Activated CD4-positive, CD25-positive, alpha-beta regulatory T cell treated with anti-CD3 and anti-CD28 coated beads, Interleukin-2, amount 50 U/mL, for 72 hours (primary cell): ENCODE measurements at places on chromosomes 1 and 21.

DNA sequence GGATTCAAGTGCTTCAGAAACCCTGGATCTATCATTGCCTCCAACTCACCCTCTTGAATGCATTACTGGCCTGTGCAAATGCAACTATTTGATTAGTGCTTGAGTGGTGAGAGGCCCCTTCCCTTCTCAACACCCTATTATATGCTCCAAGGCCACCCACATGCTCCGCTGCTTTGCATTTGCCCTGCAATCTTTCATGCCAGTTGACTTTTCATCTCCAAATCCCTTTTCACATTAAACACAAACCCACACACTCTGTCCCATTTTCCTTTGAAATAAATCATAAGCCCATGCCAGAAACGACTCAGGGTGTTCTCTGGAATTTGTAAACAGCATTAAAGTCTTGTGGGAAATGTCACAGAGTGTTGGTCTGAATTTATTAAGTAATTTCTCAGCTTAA lies 78.9 kb upstream of the CTTNBP2NL start:
- no peak for DNase-seq

- DNase-seq = no peak
Measured at GRCh38 chr1:18351735-18352134, 129.0 kb upstream of the KLHDC7A start.

DNA sequence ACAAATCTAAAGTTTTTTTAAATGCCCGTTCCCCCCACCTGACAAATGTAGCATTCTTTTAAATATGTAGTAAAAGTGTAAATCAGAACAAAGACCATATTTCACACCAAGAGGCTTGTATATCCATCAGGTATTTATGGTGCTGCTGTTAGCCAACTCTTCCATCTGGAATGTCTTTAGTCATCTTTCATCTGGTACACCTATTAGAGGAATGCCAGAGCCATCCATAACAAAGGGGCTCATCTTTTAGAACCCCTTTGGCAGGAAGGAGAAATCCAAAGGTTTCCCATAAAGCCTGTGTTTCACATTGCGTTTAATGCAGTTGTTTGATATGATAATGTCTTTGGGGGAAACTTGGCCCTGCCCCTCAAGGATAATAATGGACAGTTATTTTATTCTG lies 79.3 kb upstream of the C1orf87 start:
- DNase-seq = no peak

DNA sequence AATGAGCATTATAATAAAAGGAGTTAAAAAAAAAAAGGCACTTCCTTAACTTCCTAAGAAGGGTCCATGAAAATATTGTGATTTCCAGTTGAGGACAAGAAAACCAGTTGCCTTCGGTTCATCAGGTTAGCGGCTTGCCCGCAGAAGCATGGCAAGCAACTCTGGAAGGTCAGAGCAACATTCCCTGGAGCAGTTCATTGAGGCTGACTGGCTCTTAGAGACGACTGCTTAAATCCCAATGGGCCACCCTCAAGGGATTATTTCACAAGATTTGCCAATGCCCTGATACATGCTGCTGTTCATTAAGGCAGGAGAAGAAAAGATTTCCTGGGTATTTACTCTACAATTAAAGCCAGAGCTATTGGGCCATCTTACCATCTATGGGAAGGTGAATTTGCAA lies 29.0 kb upstream of the CASQ2 start:
- no peak for DNase-seq

DNA sequence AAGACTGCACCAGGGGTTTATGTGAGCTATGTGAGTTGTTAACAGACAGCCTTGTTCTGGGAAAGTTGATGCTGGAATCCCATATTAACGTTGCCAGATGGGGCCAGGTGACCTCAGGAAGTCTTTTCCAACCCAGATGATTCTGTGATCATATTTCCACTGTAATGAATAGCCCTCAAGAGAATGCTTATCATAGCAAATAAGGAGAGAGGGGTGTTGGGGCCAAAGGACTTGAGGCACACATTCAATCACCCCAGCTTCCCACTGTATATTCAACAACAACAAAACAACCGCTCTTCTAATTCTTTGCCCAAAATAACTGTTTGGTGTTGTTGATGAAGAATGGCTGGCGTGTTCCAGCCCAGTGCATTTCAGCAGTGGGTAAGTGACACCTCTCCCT lies 14.1 kb downstream of the ZNF697 start:
- no peak for DNase-seq
